CD8-positive, alpha-beta T cell (primary cell): ENCODE measurements at places on chromosomes 1 and 21.

DNA sequence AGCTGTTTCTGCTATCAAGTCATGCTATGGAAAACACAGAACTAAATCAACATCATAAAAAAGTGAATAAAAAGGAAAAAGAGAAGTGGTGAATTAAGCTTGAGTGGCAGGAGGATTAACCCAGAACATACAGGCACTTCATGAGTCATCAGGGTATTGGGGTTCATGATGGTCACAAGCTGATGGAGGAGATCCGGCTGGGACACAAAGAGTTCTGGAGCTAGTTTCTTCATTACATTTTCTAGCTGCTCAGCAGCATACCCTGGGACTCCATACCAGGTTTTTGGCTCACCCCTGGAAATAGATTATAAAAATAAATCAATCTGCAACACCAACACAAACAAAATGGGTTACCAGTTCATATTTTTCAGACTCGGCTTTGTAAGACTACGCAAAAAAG, 42.5 kb upstream of the SYT2 start:
- DNase-seq, result no peak

GRCh38 chr1:226086776-226087175, 24.3 kb downstream of the H3-3A start:
- no peak for DNase-seq

DNA sequence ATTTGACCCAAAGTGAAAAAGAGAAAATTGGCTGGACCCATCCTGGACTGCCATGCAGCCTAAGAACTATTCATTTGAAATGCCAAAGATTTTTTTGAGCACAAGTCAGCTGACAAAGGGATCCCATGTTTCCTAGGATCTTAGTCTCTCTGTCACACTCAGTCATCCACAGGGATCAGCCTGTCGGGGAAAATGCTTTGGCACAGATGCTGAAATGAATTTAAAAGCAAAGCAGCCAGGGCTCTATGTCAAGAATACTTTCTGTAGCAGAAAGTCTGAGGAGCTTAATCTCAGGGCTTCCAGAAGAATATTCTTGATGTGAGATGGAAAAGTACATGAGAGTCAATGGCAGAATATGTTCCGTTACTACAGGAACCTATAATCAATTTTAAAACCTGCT, 1900.8 kb downstream of the MRPL39 start:
- no peak for DNase-seq

GRCh38 chr21:34544032-34544496, 32.1 kb upstream of the KCNE1 start:
- peak; percentile 61 for DNase-seq

- DNase-seq, result no peak
These were observed 10.8 kb upstream of the CACYBP start for GRCh38 chr1:174988986-174989385.

- no peak for DNase-seq
These were observed 9.9 kb downstream of the TRPM2 start for GRCh38 chr21:44363278-44363677.

- no peak for DNase-seq
These were observed 69.2 kb downstream of the MATN1 start for GRCh38 chr1:30654188-30654587.

DNA sequence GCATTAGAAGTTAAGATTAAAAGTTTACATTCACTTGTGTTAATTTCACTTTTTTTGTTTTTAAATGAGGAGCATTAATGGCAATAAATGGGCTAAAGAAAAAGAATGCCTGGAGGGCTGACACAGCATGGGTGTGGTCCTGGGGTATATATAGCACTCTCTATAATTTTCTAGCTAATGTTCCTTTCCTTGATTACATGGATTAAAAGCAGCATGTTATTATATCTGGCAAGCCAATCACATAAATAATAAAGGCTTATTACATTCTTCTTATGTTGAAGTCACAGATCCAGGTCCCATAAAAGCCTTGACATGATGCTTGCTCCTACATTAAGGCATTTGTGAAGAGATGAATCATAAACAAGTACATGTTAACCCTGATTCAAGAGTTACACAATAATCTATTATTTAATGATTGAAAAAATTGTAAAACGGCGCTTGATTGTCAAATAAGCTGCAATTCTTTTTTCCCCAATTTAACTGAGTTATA, 91.4 kb downstream of the LYPLAL1 start:
- no peak for DNase-seq

DNA sequence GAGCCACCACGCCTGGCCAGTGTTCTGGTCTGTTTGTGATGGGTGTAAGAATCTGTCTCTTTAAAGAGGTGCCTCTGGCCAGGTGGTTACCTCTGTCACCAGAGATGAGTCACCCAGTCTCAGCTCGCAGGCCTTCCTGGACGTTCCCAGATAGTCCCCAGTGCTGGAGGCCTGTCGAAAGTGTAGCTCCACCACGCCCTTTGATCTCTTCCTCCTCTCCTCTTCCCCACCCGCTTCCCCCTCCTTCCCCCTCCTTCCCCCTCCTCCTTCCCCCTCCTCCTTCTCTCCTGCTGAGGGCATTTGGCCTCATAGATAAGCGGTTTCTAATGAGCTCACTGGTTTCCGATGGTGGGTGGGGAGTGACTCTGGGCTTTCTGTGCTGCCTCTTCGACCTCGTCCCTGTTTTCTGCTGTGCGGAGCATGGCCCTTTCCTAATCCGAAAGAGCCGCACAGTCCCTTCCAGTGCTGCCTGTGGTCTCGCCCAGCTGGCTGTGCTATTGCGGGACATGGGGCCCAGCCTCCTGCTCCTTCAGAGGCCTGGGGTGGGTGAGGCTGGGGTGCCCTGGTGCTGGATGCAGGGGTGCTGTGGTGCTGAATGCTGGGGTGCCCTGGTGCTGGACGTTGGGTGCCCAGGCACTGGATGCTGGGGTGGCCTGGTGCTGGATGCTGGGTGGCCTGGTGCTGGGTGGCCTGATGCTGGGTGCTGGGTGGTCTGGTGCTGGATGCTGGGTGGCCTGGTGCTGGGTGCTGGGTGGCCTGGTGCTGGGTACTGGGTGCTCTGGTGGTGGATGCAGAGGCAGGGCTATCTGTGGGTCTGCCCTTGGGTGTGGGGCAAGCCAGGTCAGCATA, 19.2 kb downstream of the AGPAT3 start:
- no peak for DNase-seq
